A673 (cell line): ENCODE measurements at places on chromosomes 12 and 14.

DNA sequence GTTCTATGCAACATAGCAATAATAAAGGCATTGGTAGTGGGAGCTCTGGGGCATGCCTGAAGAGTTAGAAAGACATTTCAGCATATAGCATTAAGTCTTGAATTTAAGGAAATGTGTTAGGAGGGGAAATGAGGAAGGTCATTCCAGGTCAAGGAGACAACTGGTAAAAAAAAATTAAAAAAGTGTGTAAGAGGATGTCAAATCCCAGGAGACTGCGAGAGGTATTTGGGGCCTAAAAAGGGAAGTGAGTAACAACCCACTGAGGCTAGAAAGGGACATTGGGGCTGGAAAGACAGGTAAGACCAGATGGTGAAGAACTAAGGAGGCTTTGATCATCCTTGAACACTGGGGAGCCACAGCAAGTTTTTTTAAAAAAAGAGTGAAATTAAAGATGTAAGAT lies 152.9 kb downstream of the SLC25A21 start:
- DNase-seq: no peak

DNA sequence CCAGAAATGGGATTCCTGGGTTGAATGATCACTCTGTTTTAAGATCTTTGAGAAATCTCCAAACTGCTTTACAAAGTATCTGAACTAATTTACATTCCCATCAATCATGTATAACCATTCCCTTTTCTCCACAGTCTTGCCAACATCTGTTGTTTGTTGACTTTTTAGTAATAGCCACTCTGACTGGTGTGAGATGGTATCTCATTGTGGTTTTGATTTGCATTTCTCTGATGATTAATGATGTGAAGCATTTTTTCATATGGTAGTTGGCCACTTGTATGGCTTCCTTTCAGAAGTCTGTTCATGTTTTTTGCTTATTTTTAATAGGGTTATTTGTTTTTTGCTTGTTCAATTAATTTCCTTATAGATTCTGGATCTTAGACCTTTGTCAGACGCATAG lies 211.8 kb upstream of the AVPR1A start:
- no peak for DNase-seq

GRCh38 chr12:116093915-116094314 lies 183.6 kb downstream of the MED13L start:
- no peak for DNase-seq

GRCh38 chr14:92103363-92103989 lies 2.9 kb downstream of the ATXN3 start:
- no peak for DNase-seq

GRCh38 chr12:128753438-128753837 lies 70.3 kb downstream of the SLC15A4 start:
- DNase-seq: no peak

- no peak for DNase-seq
Observed at GRCh38 chr14:63524537-63525155, 18.5 kb downstream of the PPP2R5E start.

DNA sequence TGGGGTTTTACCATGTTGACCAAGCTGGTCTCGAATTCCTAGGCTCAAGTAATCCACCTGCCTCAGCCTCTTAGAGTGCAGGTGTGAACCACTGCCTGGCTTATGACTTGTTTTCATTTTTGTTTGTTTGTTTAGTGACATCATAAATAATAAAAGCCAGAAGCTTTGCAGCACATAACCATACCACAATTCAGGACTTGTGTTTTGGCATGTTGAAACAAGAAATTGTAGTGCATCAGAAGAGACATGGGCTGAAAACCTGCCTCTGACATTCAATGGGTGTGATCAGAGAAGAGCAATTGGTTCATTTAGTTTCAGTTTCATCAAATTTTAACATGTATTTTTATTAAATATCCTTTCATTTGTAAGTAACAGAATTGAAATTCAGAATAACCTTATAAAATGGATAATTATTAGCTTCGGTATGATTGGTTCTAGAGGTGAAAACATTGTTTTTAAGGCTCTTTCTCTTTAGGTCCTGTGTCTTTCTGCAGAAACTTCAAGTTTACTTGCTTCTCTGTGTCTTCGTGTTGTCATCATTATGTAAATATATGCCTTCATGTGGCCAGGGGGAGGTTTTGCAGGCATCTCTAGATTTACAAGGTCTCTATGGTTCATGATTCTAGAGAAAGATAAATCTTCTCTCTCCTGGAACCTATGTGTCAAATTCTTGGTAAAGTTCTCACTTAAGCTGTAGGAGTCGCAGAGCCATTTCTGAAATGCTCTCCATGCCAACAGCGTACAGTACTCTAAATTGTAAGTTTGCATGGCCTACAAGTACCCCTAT lies 312.0 kb downstream of the KCNC2 start:
- no peak for DNase-seq

DNA sequence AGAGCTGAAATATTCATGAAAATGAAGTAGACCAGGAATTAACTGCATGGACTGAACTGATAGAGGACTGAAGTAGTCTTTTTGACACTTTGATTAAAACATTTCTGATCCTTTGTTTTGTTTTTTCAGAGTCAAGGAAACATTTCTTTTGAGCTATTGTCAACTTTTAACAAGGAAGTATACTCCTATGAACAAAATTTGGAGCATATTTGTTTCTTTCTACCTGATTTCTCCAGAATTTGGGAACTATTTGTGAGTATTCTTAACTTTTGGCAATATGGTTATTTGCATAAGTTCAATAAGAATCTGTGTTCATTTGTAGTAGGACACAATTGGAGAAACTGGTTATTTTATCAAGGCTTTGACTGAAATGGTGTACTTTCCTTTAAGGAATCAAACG lies 71.3 kb upstream of the HECTD1 start:
- DNase-seq: no peak

GRCh38 chr12:42802785-42803189 lies 213.2 kb upstream of the PRICKLE1 start:
- DNase-seq: no peak

DNA sequence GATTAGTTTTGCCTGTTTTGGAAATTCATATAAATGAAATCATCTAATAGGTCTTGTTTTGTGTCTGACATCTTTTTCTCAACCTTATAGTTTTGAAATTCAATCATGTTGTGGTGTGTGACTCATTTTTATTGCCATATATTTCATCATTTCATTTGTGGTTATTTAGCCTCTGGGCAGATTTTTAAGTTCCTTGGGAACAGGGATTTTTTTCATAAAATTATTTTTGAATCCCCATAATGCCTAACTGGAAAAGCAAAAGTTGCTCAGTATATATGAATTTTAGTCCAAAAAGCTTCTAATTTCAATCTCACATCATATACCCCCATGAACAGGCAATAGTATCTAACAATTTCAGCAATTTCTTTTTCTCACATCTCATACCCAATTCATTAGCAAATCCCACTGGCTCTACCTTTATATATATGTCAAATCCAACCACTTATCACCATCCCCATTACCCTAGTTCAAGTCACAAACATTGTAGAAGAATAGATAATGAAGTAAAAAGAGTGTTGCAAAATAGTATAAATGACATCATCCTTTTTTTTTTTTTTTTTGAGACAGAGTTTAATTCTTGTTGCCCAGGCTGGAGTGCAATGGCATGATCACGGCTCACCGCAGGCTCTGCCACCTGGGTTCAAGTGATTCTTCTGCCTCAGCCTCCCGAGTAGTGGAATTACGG lies 2.6 kb upstream of the OR6J1 start:
- no peak for DNase-seq

- DNase-seq: no peak
Observed at GRCh38 chr12:52850681-52851080, 1.9 kb upstream of the KRT78 start.

DNA sequence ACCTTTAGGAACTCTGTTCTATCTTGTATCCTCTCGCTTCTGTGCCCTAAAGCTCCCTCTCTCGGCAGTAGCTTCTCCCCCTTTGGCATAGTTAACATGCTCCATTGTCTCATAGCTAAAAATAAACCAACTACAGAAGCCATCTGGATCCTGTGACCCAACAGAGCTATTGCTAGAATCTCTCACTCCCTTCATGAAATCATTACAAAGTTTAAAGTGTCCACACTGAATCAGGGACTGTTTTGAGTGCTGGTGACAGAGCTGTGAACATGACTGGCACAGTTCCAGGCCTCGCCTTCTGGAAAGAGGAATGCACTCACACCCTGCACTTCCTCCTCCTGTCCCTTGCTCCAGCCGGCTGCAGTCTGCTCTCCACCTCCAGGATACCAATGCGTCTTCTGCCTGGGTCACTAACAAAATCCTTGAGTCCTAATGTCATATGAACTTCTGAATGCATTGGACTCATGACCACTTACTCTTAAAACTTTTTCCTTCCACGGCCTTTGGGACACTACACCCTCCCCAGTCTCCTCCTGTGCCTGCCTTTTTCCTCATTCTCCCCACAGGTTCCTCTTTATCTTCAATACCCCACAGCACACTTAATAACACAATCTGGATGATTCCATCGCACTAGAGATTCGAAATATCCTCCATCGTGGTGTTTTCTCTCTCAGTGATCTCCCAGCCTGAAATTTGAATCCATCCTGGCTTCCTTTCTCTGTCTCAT lies 13.2 kb downstream of the PLBD1 start:
- DNase-seq: peak; percentile 31

- DNase-seq: no peak
Observed at GRCh38 chr12:74626397-74626796, 88.8 kb downstream of the ATXN7L3B start.

- no peak for DNase-seq
Observed at GRCh38 chr14:90883782-90884181, 67.6 kb upstream of the TTC7B start.

DNA sequence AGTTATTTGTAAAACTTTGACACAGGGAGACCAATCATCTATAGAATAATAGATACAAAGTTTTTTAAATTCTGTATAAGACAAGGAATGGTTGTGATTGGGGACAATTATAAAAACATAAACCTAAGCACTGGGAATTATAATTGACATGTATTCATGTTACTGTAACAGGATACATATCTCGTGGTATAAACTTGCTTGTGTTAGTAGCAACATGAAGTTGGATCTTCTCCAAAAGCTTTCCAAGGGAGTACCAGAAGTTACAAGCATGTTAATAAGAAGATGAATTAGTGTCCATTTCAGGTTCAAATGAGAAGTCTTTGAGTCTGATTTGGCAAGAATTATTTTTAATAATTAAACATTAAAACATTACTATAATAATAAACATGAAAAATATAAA lies 42.2 kb downstream of the CDKL1 start:
- DNase-seq: no peak

DNA sequence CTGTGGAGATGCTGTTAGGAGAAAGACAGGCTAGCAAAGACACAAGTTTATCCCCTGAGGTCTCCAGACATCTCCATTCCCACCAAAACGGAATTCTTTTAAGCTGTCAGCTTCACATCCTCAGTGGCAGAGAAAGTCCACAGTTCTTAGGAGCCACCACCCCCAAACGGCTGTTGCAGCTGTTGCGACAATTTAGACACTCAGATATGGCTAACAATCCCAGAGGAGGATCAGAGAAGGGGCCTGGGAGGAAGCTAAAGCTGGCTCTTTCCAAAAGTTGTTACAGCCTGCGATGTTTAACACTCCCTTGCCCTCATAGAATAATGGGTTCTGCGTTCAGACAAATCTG lies 1.9 kb upstream of the ATP5MC2 start:
- peak; percentile 39 for DNase-seq

DNA sequence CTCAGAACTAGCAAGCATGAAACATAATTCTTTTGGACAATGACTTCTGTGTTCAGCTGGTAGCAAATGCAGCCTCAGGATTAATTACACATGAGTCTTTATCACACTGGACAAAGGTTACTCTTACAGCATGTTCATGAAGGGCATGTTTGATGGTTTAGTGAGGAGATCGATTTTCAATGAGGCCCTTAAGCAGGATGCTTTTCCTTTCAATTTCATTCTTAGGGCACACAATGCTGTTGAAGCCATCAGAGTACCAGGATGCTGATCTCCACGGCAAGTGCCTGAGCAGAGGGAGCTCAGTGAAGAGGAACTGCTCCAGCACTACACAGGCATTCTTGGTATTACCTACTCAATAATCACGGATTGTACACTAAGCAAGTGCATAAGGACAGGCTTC lies 542.0 kb downstream of the SNAPC1 start:
- DNase-seq: no peak

DNA sequence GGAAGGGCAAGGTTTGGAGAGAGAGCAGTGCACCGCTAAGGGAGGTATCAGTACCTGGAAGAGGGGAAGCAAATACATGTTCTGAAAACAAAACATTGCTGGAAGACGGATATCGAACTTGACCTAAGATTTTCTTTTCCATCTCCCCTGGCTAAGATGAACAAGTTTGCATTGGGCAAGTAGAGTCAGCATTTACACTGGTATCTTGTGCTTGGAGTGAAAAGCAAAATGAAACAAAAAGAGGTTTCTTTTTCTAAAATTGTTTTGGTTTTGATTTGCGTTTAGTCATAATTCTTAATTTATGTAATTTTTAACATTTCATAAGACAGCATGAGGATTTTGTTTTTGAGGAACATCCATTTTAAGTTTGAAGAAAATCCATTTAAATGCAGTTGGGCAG lies 881.6 kb downstream of the NRXN3 start:
- DNase-seq: no peak

- peak; percentile 41 for DNase-seq
Observed at GRCh38 chr12:123532808-123533649, 490 bp downstream of the RILPL1 start.

- no peak for DNase-seq
Observed at GRCh38 chr12:31845613-31846322, 113.4 kb upstream of the RESF1 start.

- no peak for DNase-seq
Observed at GRCh38 chr12:13288501-13288900, 92.0 kb downstream of the EMP1 start.

- no peak for DNase-seq
Observed at GRCh38 chr12:65899241-65899640, 75.0 kb downstream of the HMGA2 start.

DNA sequence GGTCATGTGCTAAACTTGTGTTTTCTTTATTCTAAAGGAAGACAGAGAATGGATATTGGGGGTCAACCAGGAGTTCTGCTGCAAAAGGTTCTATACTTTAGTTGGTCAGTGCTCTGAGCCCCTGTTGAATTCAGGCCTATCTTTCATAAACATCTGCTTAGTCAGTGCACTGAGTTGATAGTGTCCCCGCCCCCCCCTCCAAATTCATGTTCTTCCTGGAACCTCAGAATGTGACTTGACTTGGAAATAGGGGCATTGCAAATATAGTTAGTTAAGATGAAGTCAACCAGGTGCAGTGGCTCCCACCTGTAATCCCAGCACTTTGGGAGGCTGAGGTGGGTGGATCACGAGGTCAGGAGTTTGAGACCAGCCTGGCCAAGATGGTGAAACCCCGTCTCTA lies 23.3 kb downstream of the CHST11 start:
- DNase-seq: no peak

DNA sequence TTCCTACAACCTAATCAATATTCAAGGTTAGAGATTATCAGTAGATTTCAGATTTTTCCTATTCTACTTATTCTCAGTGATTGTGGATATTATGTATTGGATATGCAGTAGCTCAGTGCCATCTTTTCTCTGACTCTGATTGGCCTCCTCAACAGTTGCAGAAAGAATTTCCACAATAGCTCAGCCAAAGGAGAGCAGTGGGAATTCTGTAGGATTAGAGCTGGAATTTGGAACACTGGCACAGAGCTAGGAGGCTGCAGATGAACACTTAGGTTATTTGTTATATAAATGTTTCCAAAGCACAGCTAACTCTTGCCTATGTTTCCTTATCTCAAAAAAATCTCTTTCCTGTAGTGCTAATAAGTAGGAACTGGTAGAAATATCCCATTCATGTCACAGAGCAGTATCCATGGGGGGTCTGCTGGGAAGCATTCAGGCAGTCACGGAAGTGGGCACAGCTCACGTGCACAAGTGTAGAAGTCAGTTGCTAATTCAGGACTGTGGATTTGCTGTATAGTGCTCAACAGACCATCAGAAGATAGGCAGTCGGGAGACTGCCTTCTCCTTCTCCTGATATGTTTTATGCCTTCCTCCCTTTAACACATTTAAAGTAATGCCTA lies 116.2 kb upstream of the TMEM260 start:
- DNase-seq: peak; percentile 68
